ENCODE measurements at places on chromosomes 7 and 10.

- no peak for DNase-seq
Observed at GRCh38 chr7:70582927-70583895, 548.7 kb upstream of the GALNT17 start.

GRCh38 chr10:122541541-122542002 is 19.0 kb upstream of the DMBT1 start:
- no peak for DNase-seq

DNA sequence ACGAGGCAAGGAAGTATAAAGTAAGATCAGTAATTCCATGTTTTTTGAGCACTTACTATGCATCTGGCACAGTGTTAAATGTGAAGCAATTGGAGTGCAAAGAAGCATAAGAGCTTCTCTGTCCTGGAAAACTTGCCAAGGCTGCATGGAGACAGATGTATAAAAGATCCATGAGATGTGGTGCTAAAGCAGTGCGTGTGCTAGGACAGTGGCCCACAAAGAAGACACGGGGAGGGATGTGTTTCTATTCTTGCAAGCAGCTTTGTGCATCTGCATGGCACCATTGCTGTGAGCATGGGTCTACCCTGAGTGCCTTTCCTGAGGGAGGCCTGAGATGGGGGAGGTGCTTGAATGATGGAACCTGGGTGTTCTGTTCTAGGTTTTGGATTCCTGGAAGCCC is 5.1 kb upstream of the CDHR3 start:
- no peak for DNase-seq

DNA sequence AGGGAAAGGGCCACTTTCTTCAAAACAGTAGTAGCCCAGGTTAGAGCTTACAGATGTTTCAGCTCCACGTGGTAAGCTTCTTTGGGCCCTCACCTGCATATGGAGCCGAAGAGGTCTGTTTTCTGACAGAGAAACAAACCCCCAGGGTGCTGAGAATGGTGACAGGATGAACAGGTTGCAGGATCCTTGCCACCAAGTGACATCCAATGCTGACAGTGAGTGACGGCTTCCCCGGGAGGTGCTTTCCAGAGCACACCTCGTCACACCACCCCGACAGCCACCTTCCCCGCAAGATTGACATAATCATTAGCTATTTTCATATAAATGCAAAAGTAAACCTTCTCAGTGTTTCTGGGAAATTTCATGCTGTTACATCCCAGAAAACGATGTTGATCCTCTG is 109.3 kb upstream of the BTBD16 start:
- DNase-seq, result no peak

GRCh38 chr7:158955146-158955870 is 99.0 kb downstream of the DYNC2I1 start:
- no peak for DNase-seq

GRCh38 chr7:146455091-146455655 is 338.6 kb downstream of the CNTNAP2 start:
- no peak for DNase-seq

- no peak for DNase-seq
Observed at GRCh38 chr7:124856299-124856888, 73.2 kb downstream of the POT1 start.

GRCh38 chr7:7274782-7275181 is 92.4 kb downstream of the C1GALT1 start:
- no peak for DNase-seq

GRCh38 chr7:38506756-38507155 is 124.4 kb downstream of the AMPH start:
- DNase-seq, result no peak

DNA sequence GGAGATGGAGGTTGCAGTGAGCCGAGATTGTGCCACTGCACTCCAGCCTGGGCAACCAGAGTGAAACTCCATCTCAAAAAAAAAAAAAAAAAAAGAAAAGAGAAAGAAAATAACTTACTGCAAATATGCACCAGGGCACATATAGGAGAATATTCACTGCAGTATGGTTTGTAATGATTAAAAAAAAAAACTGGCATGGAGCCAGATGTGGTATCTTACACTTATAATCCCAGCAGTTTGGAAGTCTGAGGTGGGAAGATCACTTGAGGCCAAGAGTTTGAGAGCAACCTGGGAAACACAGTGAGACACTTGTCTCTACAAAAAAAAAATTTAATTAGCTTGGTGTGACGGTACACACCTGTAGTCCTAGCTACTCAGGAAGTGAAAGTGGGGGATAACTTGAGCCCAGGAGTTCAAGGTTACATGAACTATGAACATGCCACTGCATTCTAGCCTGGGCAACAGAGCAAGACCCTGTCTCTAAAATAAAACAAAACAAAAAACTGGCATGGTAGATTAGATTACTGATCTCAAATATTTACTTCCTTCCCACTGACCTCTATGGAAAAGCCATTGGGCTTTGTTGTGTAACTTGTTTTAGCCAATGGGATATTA is 85.6 kb downstream of the MICU1 start:
- no peak for DNase-seq

DNA sequence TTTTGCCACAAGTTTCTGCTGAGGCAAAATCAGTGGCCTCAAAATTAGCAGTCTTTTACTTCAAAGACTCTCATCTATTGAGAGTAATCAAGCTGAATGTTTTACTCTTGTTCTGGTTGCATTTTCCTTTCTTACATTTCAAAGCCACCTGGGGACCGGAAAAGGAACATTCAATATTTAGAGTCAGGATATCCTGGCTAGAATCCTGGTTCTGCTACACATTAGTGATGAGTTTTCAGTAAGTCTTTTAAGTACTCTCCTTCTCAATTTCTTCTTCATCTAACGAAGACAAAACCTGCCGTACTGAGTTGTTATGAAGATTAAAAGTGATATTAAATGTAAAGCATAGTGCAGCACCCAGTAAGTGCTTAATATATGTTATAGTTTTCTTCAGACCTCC is 52.5 kb downstream of the LAMB4 start:
- DNase-seq, result no peak

- DNase-seq, result no peak
Observed at GRCh38 chr10:62027841-62028501, 126.5 kb downstream of the ARID5B start.

GRCh38 chr10:28367929-28368484 is 65.1 kb upstream of the MPP7 start:
- DNase-seq, result no peak

DNA sequence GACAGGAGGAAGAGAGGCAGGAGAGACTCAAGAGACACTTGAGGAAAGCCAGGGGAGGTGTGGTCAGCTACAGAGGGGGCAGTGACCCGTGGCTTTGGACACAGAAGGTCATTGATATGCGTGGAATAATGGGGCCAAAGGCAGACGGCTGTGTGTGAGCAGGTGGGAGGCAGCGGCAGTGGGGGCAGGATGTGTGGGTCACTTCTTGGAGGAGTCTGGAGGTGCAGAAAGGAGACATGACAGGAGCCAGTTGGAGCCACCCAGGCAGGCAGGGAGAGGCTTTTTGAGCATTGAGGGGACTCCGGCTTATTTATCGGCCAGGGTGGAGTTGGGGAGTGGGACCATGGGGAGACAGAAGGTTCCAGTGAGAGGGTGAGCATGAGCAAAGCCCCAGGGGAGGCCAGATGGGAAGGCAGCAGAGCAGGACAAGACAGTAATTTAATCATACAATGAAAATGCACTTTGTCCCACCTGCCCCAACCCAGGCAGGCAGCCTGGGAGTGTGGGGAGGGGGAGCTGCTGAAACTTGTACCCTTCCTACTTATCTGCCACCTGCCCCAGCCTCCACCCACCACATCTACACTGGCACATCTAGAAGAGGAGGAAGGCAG is 5.0 kb downstream of the LDB3 start:
- DNase-seq, result no peak

DNA sequence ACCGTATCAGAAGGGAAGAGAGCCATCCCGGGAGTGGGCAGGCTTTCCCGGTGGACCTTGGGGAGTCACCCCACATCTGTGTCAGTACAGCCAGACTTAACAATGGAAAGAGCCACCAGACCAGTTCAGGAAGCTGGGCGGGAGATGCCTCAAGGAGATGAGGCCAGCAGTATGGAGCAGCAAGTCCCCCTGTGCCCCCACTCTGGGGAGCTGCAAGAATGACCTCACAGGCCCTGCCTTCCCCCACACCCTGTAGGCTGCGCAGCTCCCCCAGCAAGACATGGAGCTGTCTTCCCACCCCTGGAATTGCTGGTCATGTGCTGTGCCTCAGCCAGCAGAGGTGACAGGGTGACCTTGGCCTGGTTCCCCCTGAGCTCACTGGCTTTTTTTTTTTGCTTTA is 76.8 kb upstream of the INSIG1 start:
- no peak for DNase-seq

DNA sequence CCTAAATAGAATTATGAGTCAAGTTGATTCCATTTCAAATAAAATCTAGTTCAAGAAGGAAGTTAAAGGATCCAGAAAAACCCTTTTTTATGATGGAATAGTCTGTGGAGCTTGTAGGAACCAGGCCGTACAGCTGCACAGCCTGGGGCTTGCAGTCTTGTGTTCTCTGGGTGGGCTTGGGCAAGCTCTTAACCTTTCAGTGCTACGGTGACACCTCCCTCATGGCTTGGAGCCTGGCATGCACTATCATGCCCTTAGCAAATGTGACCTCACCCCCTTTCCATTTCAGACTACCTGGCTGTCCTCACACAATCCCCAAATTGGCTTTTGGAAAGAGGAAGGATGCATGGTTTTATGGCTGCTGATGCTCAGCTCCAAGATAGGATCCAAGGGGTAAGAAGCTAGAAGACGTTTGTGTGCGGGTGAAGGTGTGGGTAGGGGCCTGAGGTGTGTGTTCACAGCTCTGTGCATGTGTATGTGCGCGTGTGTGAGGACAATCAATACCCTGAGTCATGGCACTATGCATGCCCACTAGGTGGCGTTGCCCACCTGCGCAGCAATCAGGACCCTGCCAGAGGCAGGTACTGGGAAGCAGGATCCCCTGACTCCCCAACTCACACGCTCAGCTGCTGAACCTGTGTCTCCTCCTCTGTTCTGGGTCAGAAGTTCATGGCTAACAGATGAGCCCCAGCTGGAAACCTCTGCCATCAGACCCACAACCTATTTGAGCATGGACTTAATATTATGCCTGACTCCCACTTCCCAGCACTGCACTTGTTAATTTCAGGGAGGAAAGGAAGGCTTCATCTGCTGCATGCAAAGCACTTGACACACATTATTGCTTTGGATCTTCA is 113.4 kb downstream of the PTPN20 start:
- peak; percentile 80 for DNase-seq

- no peak for DNase-seq
Observed at GRCh38 chr10:104333032-104333727, 5.1 kb downstream of the ITPRIP start.

All from mesothelial cell of epicardium (in vitro differentiated cells).